ENCODE measurements at places on chromosomes 13 and 19. TPM values are rescaled to one million over a fixed set of nuclear protein-coding genes. Genes with fewer than 3 reads are reported as not detected.

- H3K27ac ChIP-seq = peak overlapping the region; percentile 95
- H3K36me3 ChIP-seq = no peaks in the 10 kb centered on the region
- no peak for DNase-seq
- H3K4me3 ChIP-seq = peak overlapping the region; percentile 90
- H3K4me1 ChIP-seq = peaks cover 58% of the 10 kb centered on the region
- no peaks in the 10 kb centered on the region for H3K27me3 ChIP-seq
Observed at GRCh38 chr19:38649305-38650171, 2.1 kb downstream of the ACTN4 start.

DNA sequence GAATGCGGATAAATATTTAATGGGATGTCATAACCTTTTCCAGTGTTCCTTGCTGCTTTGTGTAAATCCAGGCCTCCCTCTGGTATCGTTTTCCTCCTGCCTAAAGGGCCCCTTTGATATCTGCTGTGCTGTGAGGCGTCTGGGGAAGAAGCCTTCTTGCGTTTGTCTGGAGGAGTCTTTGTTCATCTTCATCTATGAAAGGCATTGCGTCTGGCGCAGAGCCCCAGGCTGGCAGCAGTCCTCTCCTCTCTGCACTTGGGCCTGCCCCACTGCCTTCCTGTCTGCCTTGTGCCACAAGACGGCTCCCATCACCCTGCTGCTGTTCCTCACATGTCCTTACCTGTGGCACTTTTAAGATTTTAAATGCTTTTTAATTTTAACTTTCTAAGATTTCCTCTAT is 9.8 kb downstream of the PROZ start:
- H3K4me1 ChIP-seq = peaks cover 3% of the 10 kb centered on the region
- H3K27ac ChIP-seq = no peak overlapping the region

DNA sequence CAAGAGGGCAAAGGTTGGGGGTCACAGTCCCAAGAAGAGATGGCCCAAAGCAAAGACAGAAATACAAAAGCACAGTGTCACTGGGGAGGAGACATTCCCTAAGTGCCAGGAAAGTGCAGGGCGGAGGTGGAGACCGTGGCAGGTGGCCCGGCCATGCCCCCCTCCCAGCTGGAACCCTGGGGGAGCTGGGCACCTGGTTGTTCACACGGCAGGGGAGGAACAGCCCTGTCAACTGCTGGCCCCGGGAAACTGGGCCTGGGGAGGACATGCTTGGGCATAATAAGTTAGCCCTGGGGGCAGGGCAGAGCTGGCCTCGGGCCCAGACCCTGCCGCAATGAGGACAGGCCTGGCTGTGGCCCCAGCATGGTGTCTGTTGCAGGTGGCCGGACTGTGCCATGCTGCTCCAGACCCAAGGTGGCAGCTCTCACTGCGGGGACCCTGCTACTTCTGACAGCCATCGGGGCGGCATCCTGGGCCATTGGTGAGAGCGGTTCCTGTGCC is 7.4 kb downstream of the HPN start:
- H3K4me1 ChIP-seq = no peaks in the 10 kb centered on the region
- H3K4me3 ChIP-seq = no peak overlapping the region
- no peaks in the 10 kb centered on the region for H3K36me3 ChIP-seq
- H3K27me3 ChIP-seq = no peaks in the 10 kb centered on the region
- DNase-seq = no peak

GRCh38 chr13:91546900-91547299 is 148.5 kb downstream of the GPC5 start:
- H3K4me3 ChIP-seq = no peak overlapping the region
- H3K27me3 ChIP-seq = no peaks in the 10 kb centered on the region
- H3K27ac ChIP-seq = no peak overlapping the region
- DNase-seq = no peak

DNA sequence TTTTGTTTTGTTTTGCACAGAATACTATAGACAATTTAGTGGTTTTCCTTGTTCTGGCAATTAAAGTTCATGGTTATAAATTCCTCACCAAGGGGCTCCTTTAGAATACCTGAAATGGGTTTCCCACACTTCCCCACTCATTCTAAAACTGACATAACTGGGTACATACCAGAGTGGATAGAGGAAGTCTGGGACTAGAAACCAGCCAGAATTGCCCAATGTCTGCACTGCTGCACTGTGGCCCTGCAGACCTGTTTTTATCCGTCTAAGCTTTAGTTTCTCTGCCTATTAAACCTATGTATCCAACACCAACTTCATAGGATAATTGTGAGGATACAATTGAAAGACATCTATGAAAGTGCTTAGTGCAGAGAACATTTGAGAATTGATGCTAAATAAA is 498.6 kb downstream of the KCTD12 start:
- no peaks in the 10 kb centered on the region for H3K36me3 ChIP-seq
- DNase-seq = no peak
- H3K27ac ChIP-seq = no peak overlapping the region
- no peaks in the 10 kb centered on the region for H3K27me3 ChIP-seq
- H3K4me1 ChIP-seq = peaks cover 31% of the 10 kb centered on the region
- no peak overlapping the region for H3K4me3 ChIP-seq

DNA sequence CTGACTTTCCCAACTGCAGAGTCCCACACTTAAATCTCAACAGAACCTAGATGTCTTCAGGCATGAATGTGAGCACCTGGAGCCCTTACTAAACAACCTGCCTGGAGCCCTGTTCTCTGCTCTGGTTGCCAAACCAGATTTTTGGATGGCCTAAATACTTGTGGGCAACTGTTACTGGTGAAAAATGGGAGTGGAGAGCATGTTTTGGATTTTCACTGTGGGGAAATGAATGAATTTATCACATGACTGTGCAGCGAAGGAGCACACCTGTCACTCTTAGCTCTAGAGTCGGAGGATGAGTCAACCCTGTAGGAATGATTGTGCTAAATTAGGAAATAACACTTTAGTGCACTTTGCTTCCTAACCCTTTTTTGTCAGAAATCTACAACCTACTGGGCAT is 30.3 kb downstream of the SHISA2 start:
- H3K4me1 ChIP-seq = peaks cover 66% of the 10 kb centered on the region
- no peak overlapping the region for H3K4me3 ChIP-seq
- no peak for DNase-seq
- H3K27ac ChIP-seq = no peak overlapping the region

Gene LIG4
- total RNA-seq = 7.2 TPM

DNA sequence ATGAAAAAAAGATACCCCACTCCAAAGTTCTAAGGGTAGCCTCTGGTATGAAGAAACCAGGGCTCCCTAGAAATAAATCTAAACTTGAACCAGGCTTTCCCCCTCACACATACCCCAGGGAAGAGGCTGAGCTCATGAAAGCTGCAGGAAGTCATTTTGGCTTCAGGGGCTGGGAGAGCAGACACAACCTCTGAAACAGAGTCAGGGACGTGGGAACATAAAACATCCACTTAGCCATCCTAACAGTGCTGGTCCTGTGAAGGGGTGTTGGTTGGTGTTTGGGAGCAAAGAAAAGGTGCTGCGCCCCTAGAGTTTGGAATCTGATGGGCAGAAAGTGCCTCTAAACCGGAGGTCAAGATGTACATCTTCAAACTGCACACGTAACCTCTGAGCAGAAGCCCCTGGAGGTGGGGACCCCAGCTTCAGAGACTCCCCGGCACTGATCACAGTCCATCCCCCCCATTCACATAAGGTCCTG is 15.8 kb downstream of the RAB3D start:
- H3K4me3 ChIP-seq = no peak overlapping the region
- peak overlapping the region; percentile 92 for H3K27ac ChIP-seq
- H3K36me3 ChIP-seq = peaks cover 10% of the 10 kb centered on the region
- no peaks in the 10 kb centered on the region for H3K27me3 ChIP-seq
- peaks cover 36% of the 10 kb centered on the region for H3K4me1 ChIP-seq

DNA sequence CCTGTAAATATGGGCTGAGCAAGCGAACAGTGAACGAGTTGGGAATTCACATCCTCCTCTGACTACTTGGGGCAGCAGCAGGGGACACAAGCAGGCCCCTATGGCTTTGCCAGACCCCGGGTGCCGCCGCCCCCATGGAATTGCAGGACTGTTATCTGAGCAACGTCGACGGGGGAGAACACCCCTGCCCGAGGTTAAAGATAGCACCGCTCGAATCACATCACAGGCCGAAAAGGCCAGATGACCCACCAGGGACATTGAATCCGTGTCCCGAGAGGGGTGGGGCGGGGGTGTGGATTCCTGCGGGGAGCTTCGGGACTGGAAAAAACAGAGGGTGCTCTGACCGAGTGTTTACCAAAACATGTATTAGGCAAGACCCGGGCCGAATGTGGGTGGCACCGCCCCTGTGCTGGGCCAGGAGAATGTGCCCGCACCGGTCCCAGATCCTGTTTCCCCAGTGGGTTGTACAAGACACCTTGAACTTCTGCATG is 9.1 kb downstream of the FEM1A start:
- H3K36me3 ChIP-seq = peaks cover 12% of the 10 kb centered on the region
- peaks cover 2% of the 10 kb centered on the region for H3K4me1 ChIP-seq
- peak overlapping the region; percentile 8 for H3K4me3 ChIP-seq
- DNase-seq = no peak
- H3K27ac ChIP-seq = no peak overlapping the region
- no peaks in the 10 kb centered on the region for H3K27me3 ChIP-seq

Gene PRTN3
- total RNA-seq = 0.23 TPM

GRCh38 chr13:35349673-35350278 is 126.7 kb downstream of the MAB21L1 start:
- H3K4me1 ChIP-seq = peaks cover 5% of the 10 kb centered on the region
- H3K4me3 ChIP-seq = no peak overlapping the region
- H3K27me3 ChIP-seq = no peaks in the 10 kb centered on the region
- DNase-seq = no peak
- H3K27ac ChIP-seq = peak overlapping the region; percentile 16

Gene SHD
- total RNA-seq = 4.8 TPM

DNA sequence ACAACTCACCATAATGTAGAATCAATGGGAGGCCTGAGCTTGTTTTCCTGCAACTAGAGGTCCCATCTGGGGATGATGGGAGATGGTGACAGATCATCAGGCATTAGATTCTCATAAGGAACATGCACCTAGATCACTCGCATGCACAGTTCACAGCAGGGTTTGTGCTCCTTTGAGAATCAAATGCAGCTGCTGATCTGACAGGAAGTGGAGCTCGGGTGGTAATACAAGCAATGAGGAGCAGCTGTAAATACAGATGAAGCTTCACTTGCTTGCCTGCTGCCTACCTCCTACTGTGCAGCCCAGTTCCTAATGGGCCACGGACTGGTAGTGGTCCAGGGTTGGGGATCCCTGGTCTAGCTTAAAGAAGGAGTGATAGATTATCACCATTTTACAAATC is 33.0 kb downstream of the KPNA3 start:
- H3K27me3 ChIP-seq = no peaks in the 10 kb centered on the region
- H3K27ac ChIP-seq = no peak overlapping the region

DNA sequence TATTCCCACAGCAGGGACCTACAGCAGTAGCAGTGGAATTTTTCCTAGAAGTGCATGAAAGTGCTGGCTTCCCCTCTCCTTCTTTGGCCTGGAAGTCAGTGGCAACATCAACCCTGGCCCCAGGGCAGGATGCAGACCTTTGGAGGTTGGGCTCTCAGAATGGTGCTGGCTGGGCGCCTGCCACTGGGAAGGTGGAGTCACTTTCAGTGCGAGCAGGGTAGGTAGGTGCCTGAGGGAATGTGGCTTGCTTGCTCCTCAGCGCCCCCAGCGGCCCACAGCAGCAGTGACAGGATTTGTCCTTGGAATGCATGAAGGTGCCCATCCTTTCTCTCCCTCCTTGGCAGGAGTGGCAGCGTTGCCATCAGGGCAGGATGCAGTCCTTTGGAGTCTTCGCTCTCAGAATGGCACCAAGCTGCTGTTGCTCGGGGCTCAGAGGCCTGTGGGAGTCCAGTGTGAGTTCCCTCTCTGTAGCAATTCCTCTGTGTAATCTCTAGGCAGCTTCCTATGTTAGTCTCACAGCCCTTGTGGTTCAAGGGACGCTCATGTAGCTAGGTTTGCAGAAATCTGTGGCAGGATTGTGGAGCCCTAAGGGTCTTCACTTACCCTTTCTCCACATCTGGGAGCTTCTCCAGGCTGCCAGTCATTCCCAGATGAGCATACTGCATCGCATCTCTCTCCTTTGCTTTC is 354.4 kb upstream of the DACH1 start:
- no peak overlapping the region for H3K27ac ChIP-seq
- no peak overlapping the region for H3K4me3 ChIP-seq
- H3K27me3 ChIP-seq = no peaks in the 10 kb centered on the region
- peak; percentile 37 for DNase-seq

DNA sequence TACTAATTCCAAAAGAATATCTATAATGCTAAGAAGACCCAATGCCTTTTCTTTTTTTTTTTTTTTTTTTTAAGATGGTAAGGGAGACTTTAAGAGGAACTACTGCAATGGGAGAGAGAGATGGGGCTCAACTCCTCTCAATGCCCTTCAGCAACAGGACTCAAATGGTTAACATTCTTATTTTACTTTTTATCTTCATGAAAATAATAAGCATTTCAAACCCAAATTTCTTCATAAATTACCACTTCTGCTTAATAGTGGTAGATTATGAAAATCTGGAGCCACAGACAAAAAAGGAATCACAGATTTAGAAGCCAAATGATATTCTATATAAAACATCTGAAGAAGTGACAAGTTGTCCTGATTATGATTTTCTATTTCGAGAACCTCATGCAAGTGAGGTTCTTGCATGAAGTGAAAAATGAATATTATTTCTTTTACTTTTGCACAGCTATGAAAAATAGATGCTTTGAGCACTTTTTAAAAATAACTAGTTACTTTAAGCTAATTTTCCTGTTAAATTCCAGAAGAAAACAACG is 74.2 kb downstream of the SERP2 start:
- no peak overlapping the region for H3K4me3 ChIP-seq
- H3K27ac ChIP-seq = no peak overlapping the region
- H3K36me3 ChIP-seq = peaks cover 6% of the 10 kb centered on the region

Gene ZNF471
- not detected for total RNA-seq

GRCh38 chr13:51764184-51765141 is 39.5 kb downstream of the DHRS12 start:
- H3K27me3 ChIP-seq = no peaks in the 10 kb centered on the region
- DNase-seq = no peak
- peaks cover 1% of the 10 kb centered on the region for H3K36me3 ChIP-seq
- no peak overlapping the region for H3K27ac ChIP-seq

Gene PABPC3
- total RNA-seq = 0.29 TPM

DNA sequence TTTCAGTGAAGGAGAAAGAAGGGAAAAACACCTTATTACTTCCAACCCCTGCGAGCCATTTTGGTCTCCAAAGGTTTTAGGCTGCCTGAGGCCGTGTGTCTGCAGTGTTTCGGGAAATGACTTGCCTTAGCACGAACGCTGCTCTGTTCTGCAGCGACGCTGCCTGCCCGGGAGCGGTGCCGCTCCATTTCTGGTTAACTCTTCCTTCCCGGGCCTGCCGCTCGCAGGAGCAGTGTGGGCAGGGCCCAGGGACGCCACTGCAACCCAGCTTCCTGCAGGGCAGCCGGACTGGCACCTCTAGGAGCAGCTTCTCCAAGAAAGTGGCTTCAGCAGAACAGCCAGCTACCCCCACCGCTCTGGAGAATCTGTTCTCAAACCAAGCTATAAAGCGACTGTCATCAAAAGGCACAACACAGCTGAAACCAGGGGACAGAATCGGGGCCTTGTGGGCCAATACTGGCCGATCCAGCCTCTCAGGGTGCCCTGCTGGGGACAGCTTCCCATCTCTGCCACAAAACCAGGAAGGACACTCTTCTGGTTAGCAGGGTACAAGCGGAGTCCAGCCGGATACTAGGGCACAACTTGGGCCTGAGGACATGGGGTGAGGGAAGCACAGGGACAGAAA is 72.2 kb downstream of the KCTD15 start:
- no peaks in the 10 kb centered on the region for H3K36me3 ChIP-seq
- peak overlapping the region; percentile 52 for H3K4me3 ChIP-seq
- DNase-seq = no peak
- no peaks in the 10 kb centered on the region for H3K27me3 ChIP-seq

Gene MEF2B
- total RNA-seq = 1.4 TPM

Gene CGB8
- 0.29 TPM for total RNA-seq
